NCI-H524 (cell line): ENCODE measurements at places on chromosomes 1 and 21.

GRCh38 chr1:62593825-62594394, 3.4 kb upstream of the ANGPTL3 start:
- DNase-seq, result no peak

- DNase-seq, result no peak
Measured at GRCh38 chr1:209642816-209643215, 9.4 kb downstream of the LAMB3 start.

DNA sequence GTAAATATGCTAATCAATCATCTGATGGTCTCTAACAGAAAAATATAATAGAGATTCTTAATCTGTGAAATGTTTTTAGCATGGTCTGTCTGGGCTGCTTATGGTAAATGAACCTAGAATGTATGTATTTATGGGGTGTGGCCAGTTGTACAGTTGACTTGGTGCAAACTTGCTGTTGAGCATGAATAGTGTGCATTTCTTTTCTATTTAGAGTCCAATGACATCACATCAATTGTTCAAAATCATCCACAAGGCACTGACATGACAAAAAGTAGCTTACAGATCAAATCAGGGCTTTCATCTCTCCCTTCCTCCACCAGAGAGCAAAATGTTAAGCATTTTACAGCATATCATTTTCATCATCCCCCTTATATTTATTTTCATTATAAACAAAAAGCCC, 1010.3 kb downstream of the KCNT2 start:
- no peak for DNase-seq

- DNase-seq, result no peak
Measured at GRCh38 chr1:247013391-247013790, 5.5 kb upstream of the ZNF695 start.

- DNase-seq, result peak; percentile 0
Measured at GRCh38 chr1:90850181-90850897, 133.2 kb upstream of the BARHL2 start.

GRCh38 chr21:41090981-41091380, 77.0 kb upstream of the BACE2 start:
- DNase-seq, result peak; percentile 89

- no peak for DNase-seq
Measured at GRCh38 chr1:227884370-227885134, 63.2 kb downstream of the WNT9A start.

- no peak for DNase-seq
Measured at GRCh38 chr1:154802982-154803920, 66.8 kb downstream of the KCNN3 start.

DNA sequence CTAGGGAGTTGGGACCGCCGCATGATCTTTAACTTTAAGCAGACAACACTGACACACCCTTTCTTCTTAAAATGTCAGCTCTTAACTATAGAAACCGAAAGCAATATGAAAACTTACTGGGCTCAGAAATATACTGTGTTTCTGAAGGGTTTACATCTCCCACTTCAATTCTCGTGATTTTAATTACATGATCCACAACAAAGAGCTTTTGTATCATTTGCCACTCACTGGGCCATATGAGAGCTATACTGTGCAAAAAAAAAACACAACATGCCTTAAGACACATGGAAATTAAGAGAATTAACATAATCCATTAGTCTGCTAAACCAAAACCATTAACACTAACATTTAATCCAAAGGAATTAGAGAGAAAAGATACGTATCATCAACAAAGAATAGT, 35.0 kb upstream of the RAP1GAP start:
- no peak for DNase-seq

GRCh38 chr1:161001525-161001924, 19.4 kb downstream of the F11R start:
- DNase-seq, result peak; percentile 10

DNA sequence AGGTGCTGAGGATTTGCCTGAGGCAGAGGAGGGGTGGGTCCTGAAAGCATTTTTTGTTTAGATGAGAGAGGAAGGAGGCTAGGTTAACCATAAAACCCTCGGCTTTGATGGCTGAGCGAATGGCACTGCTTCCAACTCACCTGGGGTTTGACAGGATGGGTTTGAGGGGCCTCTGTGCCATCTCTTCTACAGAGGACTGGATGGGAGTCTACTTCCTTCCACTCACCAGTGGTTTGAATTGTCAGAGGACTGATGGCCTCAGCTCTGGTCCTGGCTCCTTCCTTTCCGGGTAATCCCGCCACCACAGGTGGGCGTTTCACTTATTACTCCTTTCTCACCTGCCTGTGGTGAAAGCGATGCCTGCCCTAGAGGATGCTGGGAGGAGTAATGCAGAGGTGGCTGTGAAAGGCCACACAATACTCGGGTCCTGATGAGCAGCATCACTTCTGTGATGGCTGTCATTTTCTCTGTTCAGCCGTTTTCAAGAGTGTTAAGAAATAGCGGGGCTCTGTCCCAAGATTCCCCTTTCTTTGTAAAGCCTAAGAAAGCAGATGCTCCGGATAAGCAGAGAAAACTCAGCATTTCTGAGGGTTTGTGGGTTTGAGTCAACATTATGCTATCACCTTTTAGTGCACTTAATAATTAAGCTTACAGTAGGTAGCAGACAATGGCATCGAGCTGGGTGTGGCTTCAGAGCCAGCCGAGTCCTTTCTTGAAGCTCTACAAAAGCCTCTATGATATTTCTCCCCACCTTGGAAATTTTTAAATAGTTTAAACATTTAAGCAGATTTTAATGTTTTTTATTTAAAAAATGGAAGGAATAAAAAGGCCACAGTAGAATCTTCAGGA, 220.7 kb downstream of the HLX start:
- DNase-seq, result no peak

- DNase-seq, result no peak
Measured at GRCh38 chr1:93471911-93472310, 24.0 kb downstream of the FNBP1L start.

DNA sequence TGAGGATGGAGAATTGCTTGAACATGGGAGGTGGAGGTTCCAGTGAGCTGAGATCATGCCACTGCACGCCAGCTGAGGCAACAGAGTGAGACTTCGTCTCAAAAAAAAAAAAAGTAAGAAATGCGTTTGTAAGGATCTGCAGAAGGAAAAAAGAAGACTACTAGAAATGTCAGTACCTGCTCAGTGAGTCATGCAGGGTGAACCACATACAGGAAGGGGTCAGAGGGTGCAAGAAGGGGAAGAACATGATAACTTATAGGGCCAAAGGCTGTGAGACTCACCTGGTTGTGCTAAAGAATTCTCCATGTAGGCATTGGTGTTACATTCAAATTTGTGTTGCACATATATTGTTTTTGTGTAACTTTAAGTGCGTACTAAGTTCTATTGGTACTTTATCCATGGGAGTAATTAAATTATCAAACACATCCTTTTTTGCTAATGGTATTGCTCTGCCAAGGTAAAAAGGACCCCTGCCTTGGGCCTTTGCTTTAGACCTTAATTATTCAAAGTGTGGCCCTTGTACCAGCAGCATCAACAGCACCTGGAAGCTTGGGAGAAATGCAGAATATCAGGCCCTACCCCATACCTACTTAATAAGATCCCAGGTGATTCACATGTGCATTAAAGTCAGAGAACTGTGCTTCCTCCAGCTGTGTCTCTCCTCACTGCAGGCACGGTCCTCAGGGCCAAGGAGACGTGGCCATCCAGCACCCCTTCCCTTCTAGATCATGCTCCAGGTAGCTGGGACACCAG, 96.4 kb upstream of the PPP2R5A start:
- no peak for DNase-seq

DNA sequence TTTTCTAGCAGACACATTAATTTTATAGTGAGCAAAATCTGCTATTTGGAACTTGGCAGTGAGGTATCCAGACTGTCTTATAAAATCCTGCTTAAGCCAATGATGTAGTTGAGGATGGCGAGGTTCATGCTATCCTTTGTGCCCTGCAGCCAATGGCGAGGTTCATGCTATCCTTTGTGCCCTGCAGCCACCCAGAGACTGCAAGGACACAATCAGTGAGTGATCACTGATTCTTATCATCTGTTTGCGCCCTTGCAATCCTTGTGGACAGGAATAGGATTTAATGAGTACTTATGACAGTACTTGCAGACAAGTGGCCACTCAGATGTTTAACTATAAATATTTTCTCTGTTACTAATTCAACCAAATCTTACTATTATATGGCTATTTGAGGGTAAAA, 112.6 kb downstream of the EIF4G3 start:
- DNase-seq, result no peak

GRCh38 chr1:68218490-68218889, 13.8 kb downstream of the WLS start:
- DNase-seq, result no peak
